GM18507 (cell line): ENCODE measurements at places on chromosomes 5 and 9.

GRCh38 chr9:84852617-84853301, 183.2 kb downstream of the NTRK2 start:
- no peak for DNase-seq

DNA sequence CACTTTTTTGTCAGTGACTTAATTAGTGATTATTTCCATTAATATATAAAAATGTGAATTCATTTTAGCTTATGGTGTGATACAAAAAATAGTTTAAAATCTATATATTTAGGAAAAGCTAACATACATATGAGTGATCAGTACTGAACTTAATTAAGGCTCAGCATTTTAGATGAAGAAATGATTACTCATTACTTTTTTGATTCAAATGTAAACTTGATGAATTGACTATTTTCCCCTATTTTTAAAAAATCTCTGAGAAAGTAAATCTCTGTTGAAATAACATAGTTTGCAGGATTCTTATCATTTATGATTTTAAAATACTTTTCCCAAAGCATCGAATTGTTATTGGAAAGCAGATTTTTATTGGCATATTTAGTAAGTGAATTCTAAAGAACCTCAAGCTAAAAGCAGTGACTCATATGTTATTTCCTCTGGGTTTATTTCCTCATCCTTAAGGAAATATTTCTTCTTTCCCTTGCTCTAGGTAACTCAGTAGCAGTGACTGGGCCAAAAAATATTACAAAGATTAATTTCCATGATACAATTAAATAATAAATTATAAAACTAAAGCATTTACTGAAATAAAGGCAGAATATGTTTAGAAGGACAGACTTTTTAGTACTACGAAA, 290.6 kb downstream of the FER start:
- no peak for DNase-seq

DNA sequence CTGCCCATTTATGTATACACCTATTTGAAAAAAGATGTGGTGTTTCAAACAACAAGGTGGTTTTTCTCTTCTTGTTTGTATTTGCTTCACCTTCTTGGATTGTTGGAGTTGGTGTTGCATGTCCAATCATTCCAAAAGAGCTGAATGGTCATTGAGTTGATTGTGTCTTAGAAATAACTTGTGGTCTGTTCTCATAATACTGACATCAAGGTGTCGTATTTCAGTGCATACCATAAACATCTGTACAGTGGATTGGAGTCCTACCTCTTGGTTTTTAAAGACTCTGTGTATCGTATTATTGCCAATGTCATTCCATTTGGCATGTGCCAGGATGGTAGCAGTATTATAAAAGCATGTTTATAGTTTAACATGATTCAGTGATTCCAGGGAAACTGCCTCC, 73.2 kb downstream of the TRIO start:
- no peak for DNase-seq

GRCh38 chr5:74319076-74319475, 321.5 kb downstream of the ENC1 start:
- no peak for DNase-seq
